ENCODE measurements at places on chromosomes 5 and 9.

DNA sequence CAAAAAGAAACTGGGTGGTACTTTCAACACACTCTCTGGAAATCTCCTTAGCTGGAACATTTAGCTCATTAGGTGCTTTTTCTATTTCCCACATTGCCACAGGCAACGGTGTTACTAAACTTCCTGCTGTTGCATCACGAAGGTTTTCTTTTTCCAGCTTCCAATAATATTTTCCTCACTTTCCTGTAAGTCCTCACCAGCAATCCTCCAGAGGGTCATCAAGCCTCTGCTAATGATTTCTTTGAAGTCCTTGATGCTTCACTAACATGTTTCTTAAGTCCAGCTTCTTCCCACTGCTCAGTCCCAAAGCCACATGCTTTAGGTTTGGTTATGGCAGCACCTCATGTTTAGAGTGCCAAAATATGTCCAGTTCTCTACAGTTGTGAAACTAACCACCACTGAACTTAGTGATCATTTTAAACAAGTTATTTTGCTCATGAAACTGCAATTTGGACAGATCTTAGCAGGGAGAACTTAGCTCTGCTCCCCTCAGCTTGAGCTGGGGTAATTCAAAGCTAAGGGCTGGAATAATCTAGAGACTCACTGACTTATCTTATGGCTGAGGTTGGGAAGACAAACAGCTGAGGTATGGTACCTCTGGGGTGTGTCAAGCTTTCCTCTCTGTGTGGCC is 39.9 kb upstream of the RETREG1 start:
- no peak for DNase-seq

- DNase-seq: no peak
These were observed 2.0 kb downstream of the CCL19 start for GRCh38 chr9:34689116-34689470.

GRCh38 chr5:1946776-1947175 is 64.1 kb upstream of the IRX4 start:
- DNase-seq: no peak

DNA sequence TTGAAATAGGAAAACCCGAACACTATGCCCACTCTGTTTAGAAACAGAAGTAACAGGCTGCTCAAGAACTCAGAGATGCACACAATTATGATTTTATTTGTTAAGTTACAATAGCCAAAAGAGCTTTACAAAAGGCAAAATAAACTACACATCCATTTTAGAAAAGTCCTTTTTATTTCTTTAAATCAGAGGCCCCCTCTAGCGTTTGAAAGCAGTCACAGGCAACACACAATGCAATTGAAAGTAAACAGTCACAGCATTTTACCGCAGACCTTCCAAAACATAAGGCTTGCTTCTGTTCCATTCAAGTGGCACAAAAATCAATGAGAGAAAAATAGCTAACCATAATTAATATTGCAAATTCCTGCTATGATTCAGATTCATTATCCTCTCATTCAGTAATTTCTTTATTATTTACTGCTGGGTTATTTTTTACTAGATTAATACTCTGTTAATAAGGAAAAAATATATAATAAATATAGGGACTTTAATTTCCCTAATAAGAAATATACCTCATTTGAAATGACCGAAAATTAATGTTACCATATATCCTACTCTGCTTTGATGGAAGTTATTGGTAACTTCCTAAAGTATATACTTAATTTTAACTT is 78.3 kb downstream of the CEP120 start:
- no peak for DNase-seq

DNA sequence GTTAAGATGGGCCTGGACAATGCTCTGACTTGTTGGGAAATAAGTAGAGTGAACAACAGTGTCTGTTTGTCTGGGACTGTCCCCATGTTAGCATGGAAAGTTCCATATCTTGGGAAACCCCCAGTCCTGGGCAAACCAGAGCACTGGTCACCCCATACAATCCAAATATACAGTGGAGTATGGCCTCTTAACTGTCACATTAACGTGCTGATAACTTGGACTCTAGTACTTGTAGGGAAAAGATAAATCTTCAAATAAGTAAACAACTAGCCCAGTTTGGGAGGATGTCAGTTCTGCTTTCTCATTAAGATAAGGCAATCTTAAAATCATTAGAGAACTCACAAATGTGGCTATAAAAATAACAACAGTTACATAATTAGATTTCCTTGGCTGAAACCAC is 47.6 kb upstream of the JAK2 start:
- no peak for DNase-seq

- DNase-seq: no peak
These were observed 262.1 kb upstream of the KLF4 start for GRCh38 chr9:107751567-107752210.

DNA sequence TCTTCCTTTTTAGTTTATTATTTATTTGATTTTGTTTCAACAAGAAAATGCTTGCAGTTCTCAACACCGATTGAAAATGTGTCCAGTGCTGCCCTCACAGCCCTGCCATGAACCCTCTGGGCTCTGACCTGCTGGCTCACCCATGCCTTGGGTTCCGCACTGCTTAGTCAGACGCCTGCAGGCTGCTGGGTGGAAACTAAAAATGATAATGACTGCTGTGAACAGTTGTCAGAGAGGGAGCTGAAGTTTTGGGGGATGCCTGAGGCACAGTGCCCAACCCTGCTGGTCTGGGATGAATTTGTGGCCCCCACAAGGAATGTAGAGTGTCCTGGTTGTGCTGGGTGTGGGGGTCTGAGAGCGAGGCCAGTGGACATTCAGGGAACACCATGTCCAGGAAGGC is 22.2 kb upstream of the CFAP157 start:
- DNase-seq: no peak

DNA sequence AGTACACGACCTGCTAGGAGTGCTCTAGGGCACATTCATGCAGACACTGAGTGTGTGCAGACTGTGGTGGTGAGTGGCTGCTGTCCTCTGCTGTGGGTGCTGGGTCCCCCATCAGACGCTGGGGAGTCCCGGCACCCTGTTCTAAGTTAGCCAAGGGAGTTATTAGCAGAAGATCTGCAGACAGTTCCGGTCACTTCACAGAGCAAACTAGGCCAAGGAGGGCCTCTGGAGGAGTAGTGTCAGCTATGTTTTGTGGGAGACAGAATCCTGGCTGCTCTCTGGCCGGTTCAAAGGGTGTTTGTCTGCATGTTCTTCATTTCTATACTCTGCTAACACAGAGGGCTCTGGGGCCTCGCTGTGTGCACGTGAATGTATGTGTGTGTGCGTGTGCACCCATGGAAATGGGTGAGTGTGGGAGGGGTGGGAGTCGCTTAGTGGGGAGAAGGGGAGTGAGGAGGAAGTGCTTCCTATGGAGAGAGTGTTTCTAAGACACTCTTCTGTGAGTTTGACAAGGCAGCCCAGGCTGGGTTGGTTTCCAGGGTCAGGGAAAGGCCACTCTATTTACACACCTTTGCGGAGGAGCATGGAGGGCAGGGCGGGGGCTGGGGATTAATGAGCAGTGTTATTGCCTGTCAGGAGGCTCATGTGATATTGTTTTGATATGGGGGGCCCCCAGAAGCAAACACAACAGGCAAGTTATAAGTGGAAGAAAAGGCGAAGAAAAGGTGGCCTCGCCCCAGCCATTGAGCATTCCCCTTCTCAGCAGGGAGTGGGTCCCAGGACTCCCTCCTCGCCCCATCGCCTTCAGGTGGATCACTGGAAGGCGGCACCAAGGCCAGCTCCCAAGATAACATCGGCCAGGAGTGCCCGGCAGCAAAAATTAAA is 68.9 kb downstream of the MACROH2A1 start:
- DNase-seq: no peak

DNA sequence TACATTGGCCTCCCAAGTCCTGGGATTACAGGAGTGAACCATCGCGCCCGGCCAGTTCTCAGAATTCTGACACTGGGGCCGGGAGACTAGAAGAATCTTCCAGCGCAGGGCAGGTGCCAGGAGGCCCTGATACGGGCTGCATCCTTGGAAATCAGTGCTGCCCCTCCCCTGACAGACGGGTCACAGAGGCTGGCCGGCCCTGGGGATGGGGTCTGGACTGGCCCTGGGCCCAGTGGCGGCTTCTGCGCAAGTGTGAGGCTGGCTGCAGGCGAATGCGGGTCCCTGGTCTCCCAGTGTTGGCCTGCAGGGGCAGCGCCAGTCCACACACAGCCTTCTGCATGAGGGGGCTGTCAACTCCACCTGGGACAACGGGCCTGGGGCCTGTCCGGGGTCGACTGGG is 831 bp upstream of the TBC1D9B start:
- no peak for DNase-seq

GRCh38 chr5:140041492-140042392 is 1.4 kb downstream of the NRG2 start:
- DNase-seq: no peak

DNA sequence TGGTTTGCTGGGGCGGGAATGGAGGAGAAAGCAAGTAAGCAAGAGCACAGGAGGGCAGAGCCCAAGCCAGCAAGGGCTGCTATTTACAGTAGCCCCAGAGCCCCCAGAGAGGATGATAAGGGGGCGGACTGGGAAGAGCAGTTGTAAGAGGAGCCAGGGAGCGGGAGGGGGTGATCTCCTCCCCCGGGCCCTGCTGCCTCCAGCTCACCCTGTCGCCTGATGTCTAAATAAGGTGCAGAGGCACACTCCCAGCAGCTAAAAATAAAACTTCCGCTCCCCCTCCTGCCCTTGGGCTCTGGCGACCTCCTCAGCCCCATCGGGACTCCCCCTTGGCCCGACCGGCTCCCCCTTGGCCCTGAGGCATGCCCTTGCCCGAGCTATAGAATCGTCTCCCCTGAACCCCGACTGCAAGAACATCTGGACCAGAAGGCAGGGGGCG is 14.4 kb upstream of the CCDC69 start:
- no peak for DNase-seq

GRCh38 chr9:125626187-125626586 is 80.8 kb downstream of the MAPKAP1 start:
- no peak for DNase-seq

DNA sequence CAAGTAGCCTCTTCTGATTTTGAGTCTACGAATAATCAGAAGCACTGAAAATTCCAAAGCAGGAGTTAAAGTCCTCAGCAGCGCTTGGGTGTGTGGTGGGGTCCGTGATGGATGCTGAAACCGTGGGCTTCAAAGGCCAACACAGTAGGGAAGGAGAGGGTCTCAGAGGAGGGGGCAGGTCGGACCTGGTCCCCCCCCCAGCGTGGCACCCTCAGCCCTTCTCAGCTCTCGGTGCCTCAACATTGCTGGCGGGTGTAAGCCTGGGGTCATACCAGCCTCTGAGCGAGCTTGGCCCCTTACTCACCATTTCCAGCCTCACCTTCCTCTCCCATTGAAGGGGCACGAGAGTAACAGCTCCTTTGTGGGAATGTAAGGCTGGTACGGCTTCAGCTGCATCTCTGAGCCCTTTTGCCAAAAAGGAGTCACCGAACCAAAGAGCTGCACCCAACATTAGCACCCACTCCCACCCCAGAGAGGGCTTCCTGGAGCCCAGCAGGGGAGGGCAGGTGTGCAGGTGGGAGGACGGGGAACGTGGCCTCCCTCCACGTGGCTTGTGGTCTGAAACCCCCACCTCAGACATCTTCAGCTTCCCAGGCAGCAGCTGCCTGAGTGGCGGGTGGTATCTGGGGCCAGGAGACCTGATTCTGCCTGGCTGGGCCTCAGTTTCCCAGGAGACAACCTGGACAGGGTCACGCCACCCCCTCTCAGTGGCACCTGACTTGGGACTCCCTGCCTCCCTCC is 6.7 kb upstream of the LCN1 start:
- no peak for DNase-seq

DNA sequence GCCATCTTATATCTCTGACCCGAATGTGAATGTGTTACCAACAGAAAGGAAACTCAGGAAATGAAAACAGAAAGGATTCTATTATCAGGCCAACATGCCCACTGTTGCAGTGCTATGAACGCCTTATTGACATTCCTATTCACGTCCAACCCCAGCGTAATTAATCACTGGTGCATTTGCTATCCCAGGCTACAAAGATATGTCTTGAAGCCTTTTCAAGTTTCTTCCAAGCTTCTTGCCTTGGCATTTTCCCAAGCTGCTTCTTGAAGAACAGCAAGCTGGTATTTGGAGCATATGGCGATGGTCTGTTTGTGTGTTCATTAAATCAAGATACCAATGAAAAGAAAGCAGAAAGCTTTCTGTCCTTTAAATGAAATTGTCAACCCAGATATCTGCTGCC is 579.2 kb upstream of the ZNF462 start:
- no peak for DNase-seq

DNA sequence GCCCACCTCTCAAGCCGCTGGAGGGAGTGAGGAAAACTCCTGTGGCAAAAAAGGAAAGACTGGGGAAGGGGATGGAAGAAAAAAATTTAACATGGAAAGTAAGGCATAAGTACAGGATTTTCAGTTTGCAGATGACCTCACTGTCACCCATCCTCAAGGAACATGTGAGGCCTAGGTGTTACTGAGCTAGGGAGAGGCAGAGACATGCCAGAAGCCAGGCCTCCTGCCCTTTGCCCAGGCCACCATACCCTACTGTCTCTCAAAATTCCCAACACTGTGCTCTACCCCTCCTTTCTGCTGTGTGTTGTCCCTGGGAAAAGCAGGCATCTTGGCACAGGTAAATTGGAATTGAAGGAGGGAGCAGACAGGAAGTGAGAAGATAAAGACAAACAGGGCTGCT is 4.4 kb upstream of the MGAT1 start:
- no peak for DNase-seq

DNA sequence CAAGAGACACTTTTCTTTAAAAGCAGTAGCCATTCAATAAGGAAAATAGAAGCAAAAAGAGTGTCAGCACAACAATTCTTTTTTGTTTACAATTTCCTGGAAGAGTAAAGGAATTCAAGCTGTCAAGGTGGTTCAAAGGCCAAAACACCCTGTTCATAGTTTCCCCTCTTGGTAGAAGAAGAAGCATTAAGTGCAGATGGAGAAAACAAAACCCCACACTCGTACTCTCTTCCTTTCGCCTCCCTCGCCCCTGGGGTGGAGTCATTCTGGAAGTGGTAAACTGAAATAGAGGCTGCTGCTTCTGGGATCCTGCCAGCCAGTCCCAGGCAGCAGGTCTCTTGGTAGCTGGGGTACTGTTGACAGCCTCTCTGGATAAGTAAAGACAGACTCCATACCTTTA is 105.0 kb downstream of the ANKRD55 start:
- no peak for DNase-seq

DNA sequence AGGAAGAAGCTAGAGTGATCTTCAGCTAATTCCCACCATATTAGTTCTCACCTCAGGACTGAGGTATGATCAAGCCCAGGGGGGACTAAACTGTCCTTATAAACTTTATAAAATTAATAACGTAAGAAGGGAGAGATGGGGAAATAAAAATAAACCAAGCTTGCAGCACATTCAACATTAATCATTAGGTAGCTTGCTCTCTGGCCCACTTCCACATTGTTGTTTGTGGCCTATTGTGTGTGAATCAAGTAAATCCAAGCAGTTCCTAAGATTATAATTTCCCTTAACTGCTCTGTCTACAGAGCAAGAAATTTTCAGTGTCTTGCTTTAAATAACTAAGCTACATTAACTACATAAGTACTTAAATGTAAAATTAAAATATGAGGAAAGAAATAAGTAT is 131.3 kb upstream of the ABCA1 start:
- DNase-seq: no peak

GRCh38 chr9:123347289-123348060 is 8.5 kb upstream of the CRB2 start:
- DNase-seq: no peak
